ENCODE measurements at places on chromosomes 2 and 18. TPM values are rescaled to one million over a fixed set of nuclear protein-coding genes. Genes with fewer than 3 reads are reported as not detected.

GRCh38 chr2:3864943-3865865 is 161.8 kb downstream of the DCDC2C start:
- DNase-seq, result no peak

DNA sequence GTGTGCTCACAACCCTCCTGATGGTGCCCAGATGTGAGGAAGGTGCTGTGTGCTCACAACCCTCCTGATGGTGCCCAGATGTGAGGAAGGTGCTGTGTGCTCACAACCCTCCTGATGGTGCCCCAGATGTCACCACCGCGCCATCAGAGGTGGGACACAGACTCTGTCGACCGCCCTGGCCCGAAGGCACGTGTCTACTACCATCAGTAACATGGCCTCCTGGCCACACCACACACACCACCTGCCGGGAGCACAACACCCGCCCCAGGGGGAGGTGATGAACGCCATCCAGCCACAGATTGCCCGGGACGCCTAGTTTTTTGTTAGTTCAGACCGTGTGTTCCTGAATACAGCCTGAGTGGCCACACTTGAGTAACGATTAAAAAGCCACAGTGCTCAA is 24.5 kb downstream of the HDAC4 start:
- DNase-seq, result no peak

DNA sequence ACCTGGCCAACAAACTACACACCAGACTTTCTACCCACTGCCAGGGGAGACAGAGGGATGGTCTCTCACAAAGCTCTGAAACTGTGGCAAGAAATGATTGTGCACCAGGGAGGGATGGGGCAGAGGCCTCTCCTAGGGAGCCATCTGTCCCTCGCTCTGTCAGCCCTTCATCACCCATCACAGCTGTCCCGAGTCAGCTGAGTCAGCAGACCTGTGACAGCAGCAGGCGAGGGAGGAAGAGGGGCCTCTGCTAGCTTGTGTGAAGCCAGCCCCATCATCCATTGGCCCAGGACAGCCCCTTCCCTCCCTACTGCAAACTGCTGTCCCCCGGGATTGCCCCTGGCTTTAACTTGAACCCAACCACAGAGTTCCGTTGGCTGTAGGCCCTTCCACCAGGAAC is 5.0 kb downstream of the SH2D6 start:
- no peak for DNase-seq

DNA sequence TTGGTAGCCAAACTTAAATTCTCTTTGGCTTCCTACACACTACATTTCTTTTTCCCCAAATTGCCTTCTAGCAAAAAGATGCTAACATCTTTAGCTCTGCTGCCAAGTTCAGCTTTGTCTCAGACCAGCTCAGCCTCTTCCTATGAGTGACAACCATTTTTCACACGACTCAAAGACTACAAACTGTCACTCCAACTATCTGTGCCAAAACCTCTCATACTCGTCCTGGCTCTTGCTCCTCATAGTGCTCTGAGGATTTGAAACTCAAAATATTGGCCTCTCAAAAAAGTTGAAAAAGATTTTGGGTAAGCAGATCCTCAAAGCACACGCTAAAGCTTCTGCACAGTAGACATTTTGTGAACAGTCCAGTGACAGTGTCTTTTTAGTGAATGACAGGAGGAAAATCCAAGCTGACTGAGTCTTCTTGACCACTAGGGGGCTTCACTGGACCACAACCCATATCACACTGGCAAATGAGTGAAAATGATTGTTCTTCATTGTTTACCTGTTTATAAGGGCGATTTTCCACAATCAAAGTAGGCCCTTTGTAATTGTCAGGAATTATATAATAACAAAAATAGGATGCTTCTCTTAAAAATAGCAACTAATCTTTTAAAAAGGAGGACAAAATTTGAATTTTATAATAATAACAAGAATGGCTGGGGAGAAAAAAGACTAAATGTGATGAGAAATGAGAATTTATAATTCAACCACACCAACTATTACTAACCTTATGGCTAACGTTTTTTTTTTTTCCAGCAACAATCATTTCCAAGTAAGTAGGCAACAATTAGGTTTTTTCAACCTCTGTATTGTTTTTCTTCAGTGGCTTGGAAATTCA is 85.5 kb upstream of the PGAP1 start:
- DNase-seq, result no peak

DNA sequence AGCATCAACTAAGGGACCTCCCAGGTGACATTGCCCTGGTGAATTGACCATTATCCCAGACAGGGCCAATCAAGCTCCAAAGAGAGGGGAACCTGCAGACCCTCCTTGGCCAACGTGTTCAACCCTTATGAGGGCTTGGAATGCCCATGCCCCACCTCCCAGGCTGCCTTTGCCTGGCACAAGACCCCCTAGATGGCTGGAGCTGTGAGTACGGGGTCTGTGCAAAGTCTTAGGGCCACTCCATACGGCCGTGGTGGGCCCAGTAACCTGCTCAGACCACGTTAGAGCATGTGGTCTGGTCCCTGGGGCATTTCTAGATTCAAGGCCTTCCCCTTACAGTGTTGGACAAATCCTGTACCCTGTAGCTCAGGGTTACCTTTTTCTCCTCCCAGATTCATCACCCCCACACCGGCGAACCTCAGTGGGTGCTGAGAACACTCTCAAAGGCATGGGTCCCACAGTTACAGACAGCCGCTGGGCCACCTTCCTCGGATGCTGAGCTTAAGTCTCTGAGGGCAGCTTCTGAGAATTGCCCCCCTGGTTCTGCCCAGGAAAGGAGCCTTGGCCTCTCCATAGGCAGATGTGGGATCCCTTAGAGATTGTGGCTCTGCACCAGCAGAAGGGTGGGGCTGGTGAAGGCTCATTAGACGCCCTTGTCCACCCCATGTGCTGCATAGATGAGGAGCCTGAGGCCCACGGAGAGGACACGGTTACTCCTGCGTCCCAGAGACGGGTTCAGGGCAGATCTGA is 18.3 kb upstream of the KCNK3 start:
- DNase-seq, result no peak

GRCh38 chr2:31003749-31004148 is 134.5 kb downstream of the GALNT14 start:
- no peak for DNase-seq

GRCh38 chr2:96526615-96527285 is 9.8 kb upstream of the ARID5A start:
- DNase-seq, result peak; percentile 49

DNA sequence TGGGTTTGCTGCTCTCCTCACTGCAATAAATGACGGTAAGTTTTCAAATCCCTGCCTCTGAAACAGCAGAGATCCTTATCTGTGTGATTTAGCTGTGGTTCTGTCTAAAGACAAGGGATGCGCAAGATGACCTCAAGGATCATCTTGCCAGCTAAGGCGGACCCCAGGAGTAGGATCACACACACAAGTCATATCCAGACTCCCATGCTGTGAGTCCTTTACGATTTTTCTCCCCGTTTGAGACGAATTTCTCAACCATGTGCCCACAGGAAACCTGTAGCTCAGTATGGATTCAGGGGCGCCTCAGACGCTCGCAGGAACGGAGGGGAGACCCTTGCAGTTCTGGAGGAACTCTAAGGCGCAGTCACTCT is 11.1 kb upstream of the DCTN1 start:
- no peak for DNase-seq

DNA sequence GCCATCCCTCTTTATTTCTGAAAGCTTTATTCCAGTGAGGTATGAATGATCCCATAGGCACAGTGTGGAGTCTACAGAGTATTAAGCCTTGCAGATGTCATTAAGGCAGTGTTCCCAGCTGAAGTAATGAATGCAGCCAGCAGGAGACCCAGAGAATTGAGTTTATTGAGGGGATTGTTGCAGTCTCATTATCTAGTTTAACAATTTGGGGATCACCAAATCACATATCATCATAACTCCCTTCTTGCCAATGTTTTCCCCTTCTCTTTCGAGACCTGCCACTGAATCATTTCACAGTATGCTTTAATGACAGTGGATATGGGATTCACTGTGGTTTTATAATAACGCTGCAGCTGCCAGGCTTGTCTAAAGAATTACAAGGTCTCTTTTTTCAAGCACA is 249.3 kb upstream of the FSHR start:
- DNase-seq, result no peak

The LIPT1 gene
- 17.7 TPM for polyA plus RNA-seq

The NGEF gene
- polyA plus RNA-seq, result 1.3 TPM

The EPHA4 gene
- polyA plus RNA-seq, result 25.1 TPM

Data from left lung (tissue), 14 donors.